ENCODE measurements at places on chromosomes 3 and 15.
A peak's percentile ranks its signal among the peaks of the same experiment; 100 is the strongest.

DNA sequence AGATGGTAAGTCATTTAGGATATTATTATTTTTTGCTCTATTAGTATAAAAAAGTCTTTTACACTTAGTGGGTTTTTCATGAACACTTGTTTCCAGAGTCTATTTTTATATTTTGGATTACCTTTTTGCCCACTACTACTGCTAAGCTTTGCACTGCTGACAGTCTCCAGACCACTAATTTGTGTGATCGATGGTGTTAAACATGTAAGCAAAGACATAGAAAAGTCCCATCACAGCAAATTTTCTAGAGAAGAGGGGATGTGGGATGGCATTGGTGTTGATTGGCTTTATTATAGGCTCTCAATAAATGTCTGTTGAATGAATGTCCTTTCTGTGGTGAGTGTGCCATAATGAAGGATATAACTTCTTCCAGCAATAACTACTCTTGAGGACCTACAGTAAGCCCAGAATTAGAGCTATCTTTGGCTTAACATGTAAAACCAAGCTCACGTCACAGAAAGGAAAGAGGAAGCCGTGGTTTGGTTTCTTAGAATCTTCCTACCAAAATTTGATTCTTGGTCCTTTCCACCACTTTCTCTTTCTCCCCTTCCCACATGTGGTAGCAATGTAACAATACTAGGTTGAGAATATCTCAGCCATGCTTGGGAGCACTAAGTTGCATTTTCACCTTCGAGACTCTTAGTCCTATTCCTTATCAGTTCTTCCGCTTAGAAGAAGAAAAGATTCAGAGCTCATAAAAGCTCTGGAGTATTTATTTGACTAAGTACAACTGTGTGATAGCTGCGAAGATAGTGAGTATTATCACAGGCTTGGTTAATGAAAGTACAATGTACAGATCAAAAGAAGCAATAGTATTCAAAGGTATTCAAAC, 90.6 kb upstream of the UMPS start:
- no peak for DNase-seq

GRCh38 chr3:5194801-5195509, 7.4 kb downstream of the EDEM1 start:
- peak; percentile 94 for DNase-seq

DNA sequence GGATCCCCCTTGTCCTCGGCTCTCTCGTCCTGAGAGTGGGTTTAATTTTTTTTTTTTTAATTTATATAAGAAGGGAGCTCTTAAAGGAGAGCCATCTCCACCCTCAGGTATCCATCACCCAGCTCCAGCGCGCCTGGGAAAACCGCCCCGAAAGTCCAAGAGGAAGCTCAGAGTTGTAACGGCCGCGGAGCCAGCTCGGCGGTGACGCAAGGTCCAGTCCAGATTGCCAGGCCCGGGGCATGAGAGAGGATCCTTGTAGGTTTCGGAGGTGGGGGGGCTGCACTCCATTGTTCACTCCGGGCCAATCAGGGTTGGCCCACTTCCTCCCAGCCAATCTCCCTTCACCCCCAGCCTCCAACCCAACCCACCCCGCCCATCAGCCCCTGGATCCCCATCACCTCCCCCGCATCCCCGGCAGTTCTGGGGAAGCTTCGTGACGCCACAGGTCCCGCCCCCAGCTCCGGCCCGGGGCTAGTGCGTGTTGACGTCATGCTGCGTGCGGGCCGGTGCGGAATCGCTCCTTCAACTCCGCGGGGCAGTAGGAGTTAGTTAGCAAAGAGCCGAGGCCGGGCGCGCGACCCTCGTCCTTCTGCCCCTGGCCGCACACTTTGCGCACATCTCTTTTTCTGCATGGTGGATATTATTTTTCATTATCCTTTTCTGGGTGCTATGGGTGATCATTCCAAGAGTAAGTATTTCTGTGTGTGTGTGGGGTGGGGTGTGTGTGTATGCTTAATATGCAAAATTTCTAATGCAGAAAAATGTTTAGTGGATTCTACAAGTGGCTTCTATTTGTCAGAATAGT, at the start of gene ISL2:
Gene ISL2, plus strand, starts transcription at position 520 of the 805 bp plus-strand sequence. Its CDS starts 111 bp downstream, at position 631.
- peak; percentile 77 for DNase-seq

GRCh38 chr15:62469874-62470688, 305.0 kb upstream of the C2CD4B start:
- peak; percentile 13 for DNase-seq

- peak; percentile 28 for DNase-seq
Observed at GRCh38 chr3:29255854-29256696, 24.8 kb upstream of the RBMS3 start.

DNA sequence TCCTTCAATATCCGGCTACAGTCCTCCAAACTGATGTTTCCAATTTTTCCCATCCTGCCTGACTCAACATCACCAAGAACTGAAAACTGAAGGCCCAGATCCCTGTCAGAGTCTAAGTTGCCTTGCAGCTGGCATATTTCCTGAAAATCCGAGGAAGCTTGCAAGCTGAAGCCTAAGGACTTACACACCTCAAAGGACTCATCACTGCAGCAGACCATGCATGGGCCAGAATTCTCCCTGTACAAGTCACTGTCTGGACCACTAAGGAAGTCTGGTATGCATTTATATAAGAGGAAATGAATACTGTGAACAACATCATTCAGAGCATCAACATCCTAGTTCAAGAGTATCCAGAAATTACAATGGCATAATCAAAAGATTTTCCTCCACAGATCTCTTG, 548.8 kb upstream of the MDFIC2 start:
- peak; percentile 57 for DNase-seq

GRCh38 chr15:79192462-79193036, 90.0 kb upstream of the ANKRD34C start:
- no peak for DNase-seq

DNA sequence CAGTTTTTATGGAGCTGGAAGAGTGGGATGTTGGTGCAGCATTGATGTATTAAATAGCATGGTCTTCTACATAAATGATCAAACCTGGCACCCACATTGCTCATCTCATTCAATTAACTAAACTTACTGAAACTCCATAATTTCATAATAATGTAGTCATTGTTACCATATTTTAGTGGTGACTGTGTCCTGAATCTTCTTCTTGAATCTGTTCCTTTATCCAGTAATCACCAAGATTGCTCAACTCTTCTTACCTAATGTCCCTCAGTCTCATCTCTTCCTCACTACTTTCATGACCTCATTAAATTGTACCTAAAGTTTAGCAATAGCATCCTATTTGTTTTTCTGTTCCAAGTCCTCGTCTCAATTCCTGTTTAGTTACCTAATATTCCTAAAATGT, 69.8 kb downstream of the FGF7 start:
- DNase-seq, result peak; percentile 88

GRCh38 chr15:66753687-66754377, 51.8 kb downstream of the SMAD6 start:
- DNase-seq, result no peak

DNA sequence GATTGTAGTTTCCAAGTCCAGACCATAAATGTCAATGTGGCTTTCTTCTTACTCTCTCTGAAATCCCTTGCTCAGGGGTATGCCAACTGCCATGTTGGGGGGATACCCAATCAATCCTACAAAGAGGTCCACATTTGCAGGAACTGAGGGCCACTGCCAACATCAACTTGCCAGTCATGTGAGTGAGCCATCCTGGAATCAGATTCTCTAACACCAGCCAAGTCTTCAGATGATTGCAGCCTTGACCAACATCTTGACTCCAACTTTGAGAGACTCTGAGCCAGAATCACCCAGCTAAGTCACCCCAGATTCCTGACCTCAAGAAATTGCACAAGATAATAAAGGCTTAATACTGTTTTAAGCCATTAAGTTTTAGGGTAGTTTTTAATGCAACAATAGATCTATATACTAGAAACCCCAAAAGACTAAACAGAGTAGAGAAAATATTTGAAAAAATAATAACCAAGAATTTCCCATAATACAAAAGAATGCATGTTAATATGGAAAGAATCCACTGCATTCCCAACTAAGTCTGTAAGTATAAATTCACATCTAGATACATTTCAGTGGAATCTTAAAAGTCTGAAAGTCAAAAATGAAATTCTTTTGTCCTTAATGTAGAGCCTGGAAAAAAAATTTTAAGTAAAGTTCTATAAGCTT, 22.4 kb downstream of the ISG20 start:
- no peak for DNase-seq

DNA sequence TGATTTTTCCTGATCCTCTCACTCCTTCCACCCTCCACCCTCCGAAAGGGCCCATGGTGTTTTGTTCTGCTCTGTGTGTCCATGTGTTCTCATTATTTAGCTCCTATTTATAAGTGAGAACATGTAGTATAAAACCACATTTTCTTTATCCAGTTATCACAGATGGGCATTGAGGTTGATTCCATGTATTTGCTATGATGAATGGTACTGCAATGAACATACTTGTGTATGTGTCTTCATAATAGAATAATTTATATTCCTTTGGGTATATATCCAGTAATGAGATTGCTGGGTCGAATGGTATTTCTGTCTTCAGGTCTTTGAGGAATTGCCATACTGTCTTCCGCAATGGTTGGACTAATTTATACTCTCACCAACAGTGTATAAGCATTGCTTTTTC, 126.0 kb downstream of the IMPG2 start:
- no peak for DNase-seq

DNA sequence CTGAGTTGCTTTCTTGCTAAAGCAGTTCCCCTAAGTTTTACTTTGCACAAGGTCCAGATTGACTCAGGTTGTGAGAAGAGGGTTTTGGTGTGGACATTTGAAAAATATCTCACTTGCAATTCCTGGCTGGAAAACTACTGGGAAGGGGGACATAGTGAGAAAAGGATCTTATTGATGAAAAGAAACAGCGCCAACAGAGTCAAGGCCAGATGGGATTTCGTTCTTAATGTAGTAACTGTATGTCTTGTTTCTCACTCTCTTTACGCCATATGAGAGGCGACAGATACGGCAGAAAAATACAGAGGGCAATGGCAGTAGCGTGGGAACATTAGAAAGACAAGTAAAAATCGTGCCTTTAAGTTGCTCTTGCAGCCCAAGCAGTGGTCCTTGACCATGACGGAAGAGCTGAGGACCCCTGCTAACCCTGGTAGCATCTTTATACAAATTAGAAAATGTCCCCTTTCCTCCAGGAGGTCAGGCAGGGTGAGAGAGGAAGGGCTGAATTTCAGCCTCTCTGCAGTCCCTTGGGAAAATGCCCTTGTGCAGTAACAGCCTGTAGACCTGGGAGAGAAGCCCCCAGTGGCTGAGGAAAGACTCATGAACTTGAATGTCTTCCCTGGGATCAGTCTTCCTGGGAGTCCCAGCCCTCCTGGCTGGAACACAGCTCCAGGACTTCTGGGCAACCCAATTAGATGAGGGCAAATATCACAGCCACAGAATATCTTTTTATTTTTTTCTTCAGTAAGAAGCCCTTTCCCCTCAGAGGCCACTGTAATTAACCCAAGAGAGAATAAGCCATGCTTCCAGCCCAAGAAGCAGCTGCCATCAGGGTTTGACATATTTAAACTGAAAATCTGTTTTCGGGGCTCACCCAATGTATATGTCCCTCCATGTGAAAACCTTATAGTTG, 113.4 kb downstream of the CD47 start:
- no peak for DNase-seq

GRCh38 chr3:10729439-10729838, 86.6 kb upstream of the SLC6A11 start:
- no peak for DNase-seq

- no peak for DNase-seq
Observed at GRCh38 chr15:78841376-78841706, 30.1 kb upstream of the ADAMTS7 start.

- DNase-seq, result peak; percentile 38
Observed at GRCh38 chr3:99505646-99506269, 132.6 kb upstream of the COL8A1 start.

- no peak for DNase-seq
Observed at GRCh38 chr15:91061230-91061629, 38.8 kb upstream of the SV2B start.

DNA sequence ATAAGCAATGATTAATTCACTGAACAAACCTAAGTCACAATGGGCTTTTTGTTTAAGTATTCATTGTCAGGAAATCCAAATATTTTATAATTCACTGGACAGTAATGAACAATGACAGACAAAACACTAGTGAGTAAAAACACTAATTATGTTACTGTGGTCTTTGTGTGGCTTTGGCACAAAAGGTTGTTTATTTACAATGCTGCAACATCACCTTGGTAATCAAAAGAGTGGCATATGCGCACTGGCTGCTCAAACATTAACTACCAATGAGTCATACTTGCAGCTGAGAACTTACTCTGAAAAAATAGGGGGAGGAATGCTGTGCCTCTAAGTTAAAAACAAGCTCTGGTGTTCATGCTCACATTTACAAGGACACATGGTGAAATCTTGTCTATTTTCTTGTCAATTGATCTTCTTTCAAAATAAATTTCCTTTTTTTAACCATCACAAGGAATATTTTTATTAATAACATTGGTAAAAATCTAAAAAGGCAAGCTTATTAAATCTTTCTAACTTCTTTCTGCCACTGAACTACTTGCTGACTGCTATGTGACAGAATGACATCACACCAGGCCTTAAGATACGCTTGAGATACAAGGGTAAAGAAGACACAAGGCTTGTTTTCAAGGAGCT, 85.2 kb upstream of the PPIB start:
- peak; percentile 94 for DNase-seq

GRCh38 chr3:72086042-72086742, 301.2 kb upstream of the PROK2 start:
- DNase-seq, result peak; percentile 10

GRCh38 chr3:119579366-119580066, at the start of gene ADPRH:
Gene ADPRH (plus strand): TSS chr3:119579492. CDS start chr3:119582170, 2,678 bp downstream.
- DNase-seq, result peak; percentile 65

- no peak for DNase-seq
Observed at GRCh38 chr3:64647825-64648224, 40.0 kb downstream of the ADAMTS9 start.

DNA sequence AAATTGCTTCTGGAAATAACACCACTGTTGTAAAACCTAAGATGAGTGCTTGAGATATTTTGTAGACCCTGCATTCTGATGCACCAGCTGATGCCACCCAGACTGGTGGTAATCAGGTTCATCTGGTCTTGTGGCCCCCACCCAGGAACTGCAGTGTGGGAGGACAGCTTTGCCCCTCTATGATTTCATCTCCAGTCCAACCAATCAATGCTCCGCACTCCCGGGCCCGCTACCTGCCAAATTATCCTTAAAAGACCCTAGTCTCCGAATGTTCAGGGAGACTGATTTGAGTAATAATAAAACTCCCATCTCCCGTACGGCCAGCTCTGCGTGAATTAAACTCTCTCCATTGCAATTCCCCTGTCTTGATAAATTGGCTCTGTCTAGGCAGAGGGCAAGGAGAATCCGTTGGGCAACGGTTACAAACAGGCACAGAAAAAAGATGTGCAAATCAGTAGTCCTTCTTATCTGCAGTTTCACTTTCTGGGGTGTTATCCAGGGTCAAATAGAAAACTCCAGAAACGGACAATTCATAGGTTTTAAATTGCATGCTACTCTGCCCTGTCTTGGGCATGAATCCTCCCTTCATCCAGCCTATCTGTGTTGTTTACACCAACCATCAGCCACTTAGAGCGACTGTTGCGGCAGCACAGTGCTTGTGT, 29.2 kb upstream of the TRPM1 start:
- no peak for DNase-seq

- no peak for DNase-seq
Observed at GRCh38 chr15:59399465-59400102, 26.9 kb upstream of the MYO1E start.

Measured in epithelial cell of esophagus (primary cell).